IMR-90 (cell line): ENCODE measurements at places on chromosomes 3 and 15. TPM values are rescaled to one million over a fixed set of nuclear protein-coding genes. Genes with fewer than 3 reads are reported as not detected.

Gene ITPKA
- 1.1 and 1.4 TPM in 2 replicates for total RNA-seq

Gene ZPLD1
- total RNA-seq = under 0.01 TPM in 2 replicates

GRCh38 chr3:115081444-115081843, 65.6 kb downstream of the ZBTB20 start:
- DNase-seq = no peak
- H3K36me3 ChIP-seq = no peaks in the 10 kb centered on the region; the same call in 1 of the 2 replicates
- no peaks in the 10 kb centered on the region for H3K4me1 ChIP-seq
- H3K27me3 ChIP-seq = no peaks in the 10 kb centered on the region

DNA sequence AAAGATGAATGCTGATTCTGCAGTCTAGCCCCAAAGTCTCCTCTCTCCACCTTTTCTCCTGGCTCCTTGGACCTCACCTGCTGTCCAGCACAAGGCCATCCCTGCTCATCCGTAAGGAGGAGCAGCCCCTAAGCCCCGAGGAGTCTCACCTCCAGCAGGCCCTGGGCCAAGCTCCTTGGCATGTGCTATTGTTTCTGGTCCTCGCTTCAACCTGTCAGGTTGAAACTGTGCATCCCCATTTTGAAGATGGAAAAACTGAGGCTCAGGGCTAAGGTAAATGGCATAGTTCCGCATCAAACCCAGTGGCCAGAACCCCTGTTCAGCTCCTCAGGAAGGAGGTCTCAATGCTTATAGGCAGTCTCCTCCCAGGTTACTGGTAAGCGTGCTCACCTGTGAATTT, 26.1 kb downstream of the CHDH start:
- peaks cover 7% of the 10 kb centered on the region for H3K27me3 ChIP-seq
- H3K27ac ChIP-seq = no peak overlapping the region
- no peaks in the 10 kb centered on the region for H3K4me1 ChIP-seq
- H3K4me3 ChIP-seq = no peak overlapping the region

- H3K36me3 ChIP-seq = no peaks in the 10 kb centered on the region; the same call in 1 of the 2 replicates
- DNase-seq = peak; percentile 68
- H3K4me3 ChIP-seq = no peak overlapping the region
- H3K27ac ChIP-seq = no peak overlapping the region
Measured at GRCh38 chr3:38354588-38355330, 8.2 kb downstream of the XYLB start.

- peak overlapping the region; percentile 73; the same call in 1 of the 2 replicates for H3K27ac ChIP-seq
- peaks cover 7% of the 10 kb centered on the region for H3K4me1 ChIP-seq
- no peaks in the 10 kb centered on the region for H3K27me3 ChIP-seq
Measured at GRCh38 chr3:117035745-117036144, 326.2 kb downstream of the TUSC7 start.

DNA sequence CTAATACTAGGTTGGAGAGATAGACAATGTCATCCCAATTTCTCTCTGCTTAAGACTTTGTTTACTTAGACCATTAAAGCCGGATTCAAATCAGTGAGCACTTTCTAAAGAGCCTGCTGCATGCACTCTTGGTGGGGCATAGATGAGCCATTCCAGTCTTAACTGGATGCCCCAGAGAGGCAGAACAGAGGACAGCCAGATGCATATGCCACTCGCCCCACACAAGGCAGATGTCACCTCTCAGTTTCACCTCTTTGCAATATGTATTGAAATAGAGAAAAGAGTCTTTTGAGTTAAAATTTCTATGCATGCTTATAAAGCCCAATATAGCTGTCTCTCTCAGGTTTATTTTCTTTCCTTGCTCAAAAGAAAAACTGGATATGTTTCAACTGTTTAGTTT, 89.5 kb downstream of the LARS2 start:
- no peaks in the 10 kb centered on the region for H3K27me3 ChIP-seq
- H3K4me1 ChIP-seq = peaks cover 9% of the 10 kb centered on the region
- no peak overlapping the region for H3K4me3 ChIP-seq
- no peak overlapping the region for H3K27ac ChIP-seq

DNA sequence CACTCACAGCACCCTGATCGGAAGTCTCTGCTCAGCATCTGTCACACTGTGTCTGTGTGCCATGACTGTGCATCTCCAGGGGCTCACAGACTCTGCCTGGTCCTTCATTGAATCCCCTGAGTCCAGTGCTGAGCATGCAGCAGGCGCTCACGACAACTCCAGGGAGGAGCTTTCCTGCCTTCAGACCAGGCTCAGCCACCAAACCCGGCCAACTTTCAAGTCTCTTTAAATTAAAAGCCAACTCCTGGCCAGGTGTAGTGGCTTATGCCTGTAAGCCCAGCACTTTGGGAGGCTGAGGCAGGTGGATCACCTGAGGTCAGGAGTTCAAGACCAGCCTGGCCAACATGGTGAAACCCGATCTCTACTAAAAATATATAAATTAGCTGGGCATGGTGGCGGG, 24.2 kb downstream of the GRAMD2A start:
- no peak overlapping the region for H3K4me3 ChIP-seq
- peaks cover 65% of the 10 kb centered on the region for H3K27me3 ChIP-seq
- no peaks in the 10 kb centered on the region for H3K36me3 ChIP-seq
- DNase-seq = no peak

- H3K27ac ChIP-seq = no peak overlapping the region
- no peaks in the 10 kb centered on the region for H3K36me3 ChIP-seq
- no peak for DNase-seq
- no peak overlapping the region for H3K4me3 ChIP-seq
- no peaks in the 10 kb centered on the region for H3K4me1 ChIP-seq
Measured at GRCh38 chr3:130582457-130583153, 65.6 kb downstream of the COL6A6 start.
